ENCODE measurements at places on chromosomes 12 and 14.

GRCh38 chr14:78242086-78242485 lies 71.9 kb downstream of the NRXN3 start:
- DNase-seq: no peak

GRCh38 chr12:101942250-101942605 lies 64.8 kb downstream of the DRAM1 start:
- no peak for DNase-seq

DNA sequence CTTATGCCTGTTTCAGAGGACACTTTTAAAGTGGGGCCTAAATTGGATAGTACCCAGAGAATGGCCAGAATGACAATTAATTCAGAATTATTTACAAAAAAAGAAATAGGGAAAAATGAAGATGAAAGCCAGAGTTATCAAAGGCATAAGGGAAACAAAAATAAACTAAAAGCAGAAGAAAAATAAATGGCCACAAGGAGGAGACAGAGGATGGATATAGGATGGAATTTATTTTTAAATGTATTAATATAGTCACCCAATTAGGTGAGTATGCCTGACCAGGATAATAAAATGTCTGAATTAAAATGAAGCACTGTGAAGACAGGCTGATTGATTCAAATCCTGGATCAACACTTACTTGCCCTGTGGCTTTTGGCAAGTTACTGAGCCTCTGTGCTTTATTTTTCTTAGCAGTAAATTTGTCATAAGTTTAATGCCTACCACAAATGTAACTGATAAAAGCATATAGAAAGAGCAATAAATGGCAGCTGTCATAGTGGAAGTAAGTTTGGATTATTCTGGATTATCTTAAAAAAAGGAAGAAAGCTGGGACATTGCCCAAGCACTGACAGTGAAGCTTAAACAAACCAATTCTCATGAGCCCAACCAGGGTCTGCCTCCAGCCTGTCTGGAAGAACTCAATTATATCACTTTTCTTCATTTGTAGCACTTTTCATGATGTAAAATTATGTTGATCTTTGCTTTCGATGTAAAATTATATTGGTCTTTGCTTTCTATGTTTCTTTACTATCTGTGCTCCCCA lies 3.5 kb downstream of the CLEC9A start:
- DNase-seq: no peak

DNA sequence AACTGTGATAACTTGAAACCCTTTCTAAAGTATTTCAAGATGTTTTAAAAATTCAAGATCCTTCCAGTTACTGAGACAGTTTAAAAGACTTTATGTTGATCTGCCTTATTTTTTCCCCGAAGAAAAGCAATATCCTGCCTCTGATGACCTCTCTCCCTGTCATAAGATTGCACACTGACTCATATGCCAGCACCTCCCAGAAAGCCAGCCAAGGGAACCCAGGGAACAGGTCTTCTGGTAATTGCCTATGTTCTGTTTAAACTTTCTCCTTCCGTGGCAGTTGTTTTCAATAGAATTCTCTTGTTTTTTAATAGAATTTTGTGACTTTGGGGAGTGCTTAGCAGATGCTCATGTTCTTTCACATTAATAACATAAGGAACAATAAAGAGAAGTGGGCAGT lies 300.2 kb upstream of the PRKD1 start:
- DNase-seq: no peak

- DNase-seq: no peak
Observed at GRCh38 chr12:13465635-13466034, 269.1 kb downstream of the EMP1 start.

- DNase-seq: no peak
Observed at GRCh38 chr12:28507033-28507432, 316.8 kb downstream of the CCDC91 start.

DNA sequence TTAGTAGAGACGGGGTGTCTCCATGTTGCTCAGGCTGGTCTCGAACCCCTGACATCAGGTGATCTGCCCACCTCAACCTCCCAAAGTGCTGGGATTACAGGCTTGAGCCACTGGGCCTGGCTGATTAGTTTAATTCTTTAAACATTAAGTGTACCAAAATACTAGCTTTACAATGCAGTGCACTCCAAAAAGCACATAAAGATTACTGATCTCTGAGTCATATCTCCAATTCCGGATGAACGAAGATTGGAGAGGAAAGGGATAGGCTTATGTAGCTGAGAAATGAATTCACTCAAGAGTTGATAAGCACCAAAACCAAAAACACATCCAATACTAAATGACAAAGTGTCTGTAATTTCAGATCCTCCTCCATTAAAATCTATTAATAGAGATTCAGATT lies 15.1 kb downstream of the NAV3 start:
- peak; percentile 64 for DNase-seq

DNA sequence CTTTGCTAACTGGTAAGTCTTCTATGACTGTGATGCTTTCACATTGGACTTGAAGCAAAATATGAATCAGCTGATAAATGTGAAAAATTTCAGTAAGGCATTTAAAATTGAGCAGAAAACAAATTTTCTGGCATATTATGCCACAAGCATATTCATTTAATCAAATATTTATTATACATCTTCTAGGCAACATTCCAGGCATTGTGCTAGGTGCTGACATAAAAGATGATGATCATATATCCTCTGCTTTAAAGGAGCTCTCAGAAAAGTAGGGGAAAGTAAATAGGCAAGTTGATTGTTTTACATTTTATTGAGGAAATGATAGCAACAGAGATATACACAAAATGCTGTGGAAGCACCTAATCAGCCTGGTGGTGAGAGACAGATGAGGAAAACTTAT lies 248.9 kb downstream of the SLC16A7 start:
- DNase-seq: no peak

DNA sequence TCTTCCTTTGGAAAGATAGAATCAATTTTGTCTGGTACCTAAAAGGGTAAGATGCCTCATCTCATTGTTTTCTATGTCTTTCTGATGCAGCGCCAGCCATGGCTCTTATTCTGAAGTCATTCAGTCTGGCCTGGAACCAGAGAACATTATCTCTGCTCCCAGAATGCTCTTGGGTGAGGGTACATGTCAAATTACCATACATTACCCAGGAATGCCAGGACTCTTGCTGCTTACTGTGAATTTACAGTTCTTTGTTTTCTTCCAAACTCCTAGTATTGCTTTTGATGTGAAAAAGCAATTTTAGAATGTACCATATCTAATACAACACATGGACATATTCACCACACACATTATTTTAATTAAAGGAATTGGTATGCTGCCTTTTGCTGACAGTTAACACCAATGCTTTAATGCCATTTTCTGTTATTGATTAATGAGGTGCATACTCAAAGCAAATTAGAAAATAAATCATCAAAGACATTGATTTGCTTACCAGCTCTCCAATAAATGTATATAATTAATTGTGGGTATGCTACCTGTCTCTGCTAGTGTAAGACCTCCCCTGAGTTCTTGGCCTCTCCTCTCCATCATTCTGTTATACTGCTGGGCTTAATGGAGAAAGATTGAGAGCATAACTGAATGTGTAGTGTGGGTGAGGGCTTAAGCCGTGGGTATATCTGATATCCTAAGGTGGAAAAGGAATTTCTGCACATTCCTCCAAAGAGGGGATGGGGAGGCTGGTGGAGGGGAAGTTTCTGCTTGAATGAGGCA lies 337.7 kb downstream of the C12orf75 start:
- no peak for DNase-seq

Data from DMS79 treated with DMSO at 0.1 percent for 48 hours (cell line).